ENCODE measurements at places on chromosomes 6 and 20.

- no peak for DNase-seq
These were observed 90.6 kb downstream of the PSMB1 start for GRCh38 chr6:170462366-170463020.

DNA sequence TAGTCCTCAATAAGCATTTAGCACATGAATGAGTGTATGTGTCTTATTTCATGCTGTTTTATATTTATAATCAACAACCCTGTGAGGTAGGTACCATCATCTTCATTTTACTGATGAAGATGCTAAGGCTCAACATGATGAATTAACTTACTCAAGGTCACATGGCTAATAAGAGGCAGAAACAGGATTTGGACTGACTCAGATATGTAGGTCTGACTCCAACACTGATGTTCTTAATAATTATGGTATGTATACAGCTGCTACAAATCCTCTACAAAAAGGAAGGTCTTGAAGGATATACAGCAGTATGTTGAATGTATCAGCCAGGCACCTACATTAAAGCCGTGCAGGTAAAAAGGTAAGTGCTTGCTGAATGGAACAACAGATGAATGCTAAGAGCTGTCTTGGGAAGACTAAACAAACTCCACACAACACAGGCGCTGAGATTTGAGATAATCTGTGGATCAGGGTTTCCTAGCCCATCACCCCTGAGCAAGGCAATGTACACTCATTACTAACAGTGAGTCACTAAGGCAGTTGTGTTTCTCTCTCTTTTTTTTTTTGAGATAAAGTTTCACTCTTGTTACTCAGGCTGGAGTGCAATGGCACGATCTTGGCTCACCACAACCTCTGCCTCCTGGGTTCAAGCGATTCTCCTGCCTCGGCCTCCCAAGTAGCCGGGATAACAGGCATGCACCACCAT is 31.9 kb downstream of the TTI1 start:
- peak; percentile 59 for DNase-seq

GRCh38 chr20:64136004-64136710 is 28.1 kb upstream of the MYT1 start:
- no peak for DNase-seq

GRCh38 chr6:74826263-74826662 is 379.6 kb downstream of the COL12A1 start:
- no peak for DNase-seq

- no peak for DNase-seq
These were observed 2.4 kb downstream of the PHACTR2 start for GRCh38 chr6:143680141-143680540.

- no peak for DNase-seq
These were observed 52.1 kb downstream of the BCKDHB start for GRCh38 chr6:80158478-80158989.

DNA sequence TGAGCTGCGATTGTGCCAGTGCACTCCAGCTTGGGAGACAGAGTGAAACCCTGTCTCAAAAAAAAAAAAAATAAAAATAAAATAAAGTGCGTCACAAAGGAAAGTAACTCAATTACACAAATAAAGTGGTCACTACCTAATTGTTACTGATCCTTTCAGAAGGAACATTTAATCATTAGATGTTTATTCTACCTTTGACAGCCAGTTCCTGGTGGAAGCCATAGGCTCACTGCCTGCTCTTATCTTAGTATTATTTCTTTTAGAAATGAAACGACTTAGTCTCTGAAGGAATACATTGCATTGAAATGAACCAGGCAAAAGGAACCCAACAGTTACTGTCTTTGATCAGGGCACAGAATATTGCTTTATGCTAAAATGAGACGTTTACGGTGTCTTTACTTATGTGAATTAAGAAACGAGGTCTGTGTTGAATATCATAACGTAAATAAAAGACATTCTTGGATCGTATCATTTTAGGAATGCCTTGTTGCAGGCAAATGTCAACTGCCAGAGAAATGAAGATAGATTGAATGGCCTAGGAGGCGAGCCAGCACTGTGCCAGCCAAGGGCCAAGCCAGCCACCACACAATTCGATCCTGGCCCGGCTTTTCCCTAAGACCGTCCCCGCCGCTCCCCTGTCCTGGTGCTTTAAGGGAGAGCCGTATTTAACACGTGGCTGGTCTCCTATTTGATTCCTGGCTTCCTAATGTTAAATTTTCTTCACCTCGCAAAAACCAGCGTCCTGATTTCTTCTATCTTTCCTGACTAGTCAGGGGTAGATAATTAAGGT is 136.7 kb upstream of the GMDS start:
- DNase-seq: peak; percentile 29

DNA sequence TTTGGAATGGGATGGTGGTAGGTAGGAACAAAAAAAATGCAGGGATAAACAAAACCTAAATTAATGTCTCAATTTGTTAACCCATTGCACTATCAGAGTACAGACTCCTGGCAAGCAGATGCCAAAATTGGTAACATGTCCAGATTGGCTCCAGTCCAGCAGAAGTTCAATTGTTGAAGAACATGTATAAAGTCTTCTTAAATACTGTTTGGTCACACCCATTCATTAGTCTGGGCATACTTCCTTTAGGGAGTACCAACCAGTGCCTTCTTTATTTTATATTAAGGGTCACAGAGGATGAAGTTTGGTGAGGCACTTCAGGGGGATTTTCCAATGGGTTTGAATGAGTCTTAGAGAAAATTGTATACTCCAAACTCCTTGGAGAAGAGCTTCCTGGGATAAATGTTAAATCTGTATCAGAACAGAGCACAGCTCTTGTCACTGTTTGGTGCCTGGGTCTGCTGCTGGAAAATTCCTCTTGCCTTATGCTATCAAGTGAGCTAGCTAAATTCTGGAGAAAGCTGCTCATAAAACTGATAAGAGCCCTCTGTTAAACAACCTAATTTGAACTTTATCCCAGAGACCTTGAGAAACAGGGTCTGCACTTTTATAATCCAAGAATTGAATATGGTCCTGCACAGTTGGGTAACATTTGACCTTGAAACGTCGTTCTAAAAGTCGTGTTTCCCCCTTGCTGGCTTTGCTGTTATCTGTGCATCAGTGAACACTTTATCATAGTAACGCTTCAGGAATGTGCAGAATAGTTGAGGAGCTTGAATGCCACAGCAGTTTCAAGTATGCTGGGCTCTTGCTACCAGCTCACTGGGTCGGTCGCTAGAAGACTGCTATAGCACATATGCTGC is 334.1 kb upstream of the CITED2 start:
- no peak for DNase-seq

DNA sequence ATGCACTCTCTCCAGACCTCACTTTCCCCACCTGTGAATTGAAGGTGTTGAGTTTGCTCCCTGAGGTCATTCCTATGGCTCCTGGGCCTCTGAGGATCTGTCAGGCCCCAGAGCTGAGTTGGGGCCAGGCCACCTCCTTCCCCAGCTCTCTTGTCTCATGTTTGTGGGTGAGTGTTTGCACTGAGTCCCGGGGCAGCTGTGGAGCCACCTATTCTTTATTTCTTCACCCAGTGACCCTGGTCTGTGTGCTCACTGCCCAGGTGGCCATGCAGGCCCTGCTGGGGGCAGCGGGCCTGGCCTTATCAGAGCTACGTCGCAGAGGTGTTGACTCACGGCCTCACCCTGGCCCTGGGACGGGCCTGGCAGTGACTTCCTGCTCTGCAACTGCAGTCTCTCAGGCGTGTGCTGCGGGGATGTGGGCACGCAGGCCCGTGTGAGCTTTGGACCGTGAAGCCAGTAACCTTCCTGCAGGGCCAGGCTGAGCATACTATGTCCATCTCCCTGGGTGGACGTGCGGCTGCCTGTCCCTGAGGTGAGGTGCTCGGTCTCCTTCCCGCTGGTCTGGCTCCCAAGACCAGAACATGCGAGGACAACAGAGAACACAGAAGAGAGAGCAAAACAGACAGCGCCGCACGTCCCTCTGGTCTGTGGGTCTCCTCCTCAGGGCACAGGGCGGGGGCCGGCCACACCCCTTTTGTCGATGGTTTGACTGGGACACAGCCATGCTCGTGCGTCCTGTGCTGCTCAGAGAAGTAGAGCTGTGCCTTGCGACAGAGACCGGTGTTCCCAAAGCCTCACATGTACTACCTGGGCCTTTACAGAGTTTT is 12.1 kb downstream of the TMEM181 start:
- no peak for DNase-seq
